COLO829 (cell line): ENCODE measurements at places on chromosomes 5 and 9.

DNA sequence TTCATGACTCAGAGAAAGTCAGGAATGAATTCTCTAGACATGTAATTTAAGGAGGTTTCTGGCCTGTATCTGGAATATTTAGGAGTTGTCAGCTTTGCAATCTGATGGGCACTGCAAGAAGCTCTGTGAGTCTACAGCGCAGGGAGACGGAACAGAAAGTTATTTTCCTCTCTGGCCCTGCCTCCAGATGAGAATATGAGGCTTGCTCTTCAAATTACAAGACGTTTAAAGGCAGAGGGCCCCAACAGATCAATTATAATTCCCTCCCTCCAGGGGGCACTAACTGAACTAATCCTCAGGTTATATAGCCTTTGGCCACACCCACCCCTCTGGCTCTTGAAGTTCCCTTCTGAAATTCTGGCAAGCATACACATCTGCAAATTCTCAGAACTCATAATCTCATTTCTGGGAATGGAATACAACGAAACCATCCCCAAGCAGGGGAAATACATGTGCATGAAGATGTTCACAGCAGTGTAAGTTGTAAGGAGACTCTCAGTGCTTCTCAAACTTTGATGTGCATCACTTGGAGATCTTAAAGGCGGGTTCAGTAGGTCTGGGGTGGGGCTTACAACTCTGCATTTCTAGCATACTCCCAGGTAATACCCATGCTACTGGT lies 307.6 kb downstream of the CWC27 start:
- DNase-seq, result peak; percentile 15

- DNase-seq, result no peak
These were observed 42.8 kb upstream of the EQTN start for GRCh38 chr9:27339661-27340284.

DNA sequence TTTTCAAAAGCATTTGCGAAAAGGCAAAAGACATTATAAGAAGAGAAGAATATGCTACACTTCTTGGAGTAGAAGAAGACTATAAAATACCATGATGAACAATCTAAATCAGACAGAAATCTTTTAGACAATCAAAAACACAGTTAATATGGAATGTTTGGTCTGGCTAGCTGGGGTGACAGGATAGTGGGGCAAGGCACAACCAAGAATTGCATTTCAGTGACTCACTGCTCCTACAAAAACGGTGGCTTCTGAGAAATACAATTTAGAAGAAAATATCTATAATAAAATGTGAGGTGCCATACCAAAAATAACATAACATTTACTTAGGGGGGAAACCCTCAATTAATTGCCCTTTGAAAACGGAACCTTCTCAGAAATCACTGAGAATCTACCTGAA lies 363.4 kb downstream of the NPR3 start:
- no peak for DNase-seq

DNA sequence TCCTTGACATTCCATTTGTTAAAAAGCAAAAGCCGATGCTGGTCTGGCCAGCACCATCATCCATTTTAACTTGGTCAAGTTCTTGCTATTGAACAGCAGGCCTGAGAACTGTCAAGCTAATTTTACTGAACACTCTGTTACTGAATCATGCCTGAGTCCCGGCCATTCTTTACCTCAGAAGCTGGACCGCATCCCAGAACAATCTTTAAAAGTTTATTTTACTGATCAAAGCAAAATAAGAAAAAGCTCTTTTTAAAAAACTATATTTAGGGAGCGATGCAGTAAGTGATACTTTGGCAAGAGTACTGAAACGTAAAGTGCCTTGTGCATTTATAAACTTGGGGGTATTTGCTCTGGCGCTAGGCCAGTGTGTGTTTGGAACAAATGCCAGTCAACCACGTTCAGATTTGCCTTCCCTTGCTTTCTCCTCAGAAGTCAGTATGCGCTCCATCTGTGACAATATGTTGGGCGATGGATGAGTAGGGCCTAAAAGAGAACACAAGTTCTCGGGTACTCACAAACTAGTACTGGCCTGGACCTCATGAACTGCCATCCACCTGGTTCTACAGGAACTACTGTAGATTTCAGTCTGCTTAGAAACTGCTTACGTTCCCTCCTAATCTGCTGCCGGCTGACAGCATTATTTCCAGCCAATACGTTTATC lies 161.9 kb downstream of the MAPKAP1 start:
- no peak for DNase-seq

DNA sequence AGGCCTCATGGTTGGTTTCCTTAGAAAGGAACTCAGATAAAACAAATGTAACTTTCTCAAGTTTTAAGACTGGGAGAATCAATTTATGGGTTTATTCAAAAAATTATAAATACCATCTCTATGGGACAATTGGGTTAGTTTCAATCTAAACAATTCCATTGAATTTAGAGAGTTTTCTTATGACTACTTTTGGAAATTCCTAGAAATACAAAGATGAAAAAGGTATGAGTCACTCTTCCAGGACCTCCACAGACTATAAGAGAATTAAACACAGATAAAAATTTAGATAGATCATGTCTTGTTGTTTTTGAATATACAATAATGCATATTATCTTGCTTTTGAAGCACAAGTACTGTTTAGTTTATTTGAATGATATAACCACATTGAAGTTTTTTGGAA lies 188.7 kb downstream of the CHSY3 start:
- no peak for DNase-seq

DNA sequence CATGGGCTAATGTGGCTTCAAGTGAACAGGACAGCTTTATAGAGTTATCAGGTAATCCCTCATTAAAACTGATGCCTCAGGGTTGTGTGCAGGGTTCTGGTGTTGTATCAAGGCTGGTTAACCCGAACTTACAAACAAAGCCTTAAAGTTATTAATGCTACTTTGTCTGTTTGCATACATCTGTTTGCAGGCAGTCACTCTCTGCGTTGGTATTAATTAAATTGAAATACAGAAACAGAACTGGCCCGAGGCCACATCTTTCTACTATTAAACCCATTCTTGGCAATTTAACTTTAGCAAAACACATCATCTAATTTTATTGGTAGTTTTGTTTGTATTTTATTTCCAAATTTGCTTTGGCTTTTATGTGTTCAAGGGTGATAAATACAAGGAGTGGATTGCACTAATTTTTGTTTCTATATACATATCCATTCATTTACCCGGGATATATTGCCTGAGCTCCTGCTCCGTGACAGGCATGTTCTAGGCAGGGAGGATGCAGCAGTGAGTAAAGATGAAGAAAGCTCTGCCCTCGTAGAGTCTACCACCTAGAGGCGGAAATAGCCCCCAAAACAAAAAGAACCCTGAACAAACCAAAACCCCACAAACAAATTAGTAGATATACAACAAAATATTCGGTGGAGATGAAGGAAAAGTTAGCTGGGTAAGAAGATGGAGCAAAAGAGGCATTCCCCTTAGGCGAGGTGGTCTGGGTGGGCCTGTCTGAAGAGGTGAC lies 164.2 kb downstream of the MACROH2A1 start:
- DNase-seq, result no peak

DNA sequence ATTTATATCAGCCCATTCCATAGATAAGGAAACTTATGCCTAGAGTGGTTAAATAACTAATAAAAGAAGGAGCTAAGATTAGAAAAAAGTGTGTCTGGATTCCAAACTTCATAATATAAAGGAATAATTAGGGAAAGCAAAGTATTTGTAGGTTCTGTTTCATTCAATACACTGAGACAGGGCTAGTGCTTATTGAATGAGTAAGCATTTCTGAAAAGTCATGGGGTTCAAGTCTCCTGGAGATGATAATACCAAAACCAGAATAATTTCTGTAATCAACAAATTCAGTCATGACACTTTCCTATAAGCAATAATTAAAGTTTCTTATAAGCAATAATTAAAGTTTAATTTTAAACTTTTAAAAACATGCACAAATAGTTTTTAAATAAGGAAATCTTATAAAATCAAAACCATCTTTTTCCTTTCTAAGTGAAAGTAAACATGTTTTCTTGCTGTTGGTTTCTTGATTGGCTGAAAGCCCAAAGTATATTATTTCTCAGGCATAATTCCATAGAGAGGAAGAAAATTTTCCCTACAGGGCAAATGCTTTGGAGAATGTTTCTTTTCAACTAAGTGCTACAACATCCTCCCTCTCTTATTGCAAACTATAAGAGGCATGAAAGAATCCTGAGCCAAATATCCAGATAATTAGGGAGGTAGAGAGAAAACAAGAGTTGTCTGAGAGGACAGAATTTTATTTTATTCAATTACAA lies 510.2 kb downstream of the PRELID2 start:
- no peak for DNase-seq

GRCh38 chr5:80190960-80191359 lies 64.9 kb downstream of the SERINC5 start:
- no peak for DNase-seq

- no peak for DNase-seq
These were observed 44.3 kb downstream of the NRG2 start for GRCh38 chr5:139998837-139999236.
